ENCODE measurements at places on chromosomes 12 and 14. TPM values are rescaled to one million over a fixed set of nuclear protein-coding genes. Genes with fewer than 3 reads are reported as not detected.

PGAM5 gene
- total RNA-seq: 40.9 TPM

SOAT2 gene
- total RNA-seq: 0.19 TPM

PLEKHD1 gene
- 1.1 TPM for total RNA-seq

OR4K15 gene
- not detected for total RNA-seq

NEUROD4 gene
- total RNA-seq: 0.31 TPM

KRT83 gene
- 0.39 TPM for total RNA-seq

ANAPC5 gene
- total RNA-seq: 143 TPM

AKAP6 gene
- 26.6 TPM for total RNA-seq

IRAK3 gene
- 7.0 TPM for total RNA-seq

KRT6C gene
- 0.16 TPM for total RNA-seq

Measured in testis (tissue), 5 donors.